ENCODE measurements at places on chromosomes 11 and 22. TPM values are rescaled to one million over a fixed set of nuclear protein-coding genes. Genes with fewer than 3 reads are reported as not detected.

- no peak for DNase-seq
Measured at GRCh38 chr11:64186492-64187165, 658 bp downstream of the STIP1 start.

GRCh38 chr11:93623179-93623578, 38.3 kb upstream of the CEP295 start:
- DNase-seq = no peak

- no peak for DNase-seq
Measured at GRCh38 chr11:68825571-68825970, 16.1 kb downstream of the CPT1A start.

The OR52E8 gene
- total RNA-seq = not detected

Measured in breast epithelium (tissue), 4 donors.